ENCODE measurements at places on chromosomes 4 and X.

GRCh38 chr4:33746979-33747378 lies 2497.3 kb downstream of the ARAP2 start:
- no peak for DNase-seq

GRCh38 chrX:44784241-44784640 lies 59.6 kb upstream of the DUSP21 start:
- DNase-seq: no peak

GRCh38 chrX:42714981-42715700 lies 62.8 kb downstream of the PPP1R2C start:
- DNase-seq: peak; percentile 26

- no peak for DNase-seq
Measured at GRCh38 chr4:112523764-112524505, 8.0 kb upstream of the NEUROG2 start.

- no peak for DNase-seq
Measured at GRCh38 chr4:27010334-27010940, 149.8 kb downstream of the STIM2 start.

- no peak for DNase-seq
Measured at GRCh38 chr4:17138847-17139246, 240.4 kb upstream of the LDB2 start.

DNA sequence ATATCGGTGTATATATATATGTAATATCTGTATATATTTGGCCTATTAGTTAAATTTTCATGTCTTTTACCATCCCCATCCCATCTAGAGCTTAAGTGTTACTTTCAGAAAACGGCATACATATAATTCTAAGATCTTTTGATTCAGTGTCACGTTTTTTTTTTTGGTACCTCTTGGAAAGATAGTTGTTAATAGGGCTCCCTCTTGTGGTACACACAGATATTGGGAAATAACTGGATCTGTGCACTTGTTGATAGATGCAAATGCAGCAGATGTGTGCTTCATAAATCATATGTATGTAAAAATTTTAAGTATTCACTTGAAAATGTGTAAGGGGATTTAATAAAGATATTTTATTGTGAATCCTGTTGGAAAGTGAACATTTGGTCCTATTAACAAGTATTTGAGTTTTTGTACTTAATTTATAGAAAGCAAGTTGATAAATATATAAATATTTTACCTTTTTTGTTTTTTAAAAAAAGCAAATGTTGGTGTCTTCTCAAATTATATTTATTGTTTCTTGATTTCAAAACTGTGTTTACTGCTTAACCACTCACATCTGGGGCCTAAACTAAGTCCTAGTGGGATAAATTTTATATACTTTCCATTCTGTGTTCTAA lies 74.7 kb downstream of the PAQR3 start:
- DNase-seq: peak; percentile 56

DNA sequence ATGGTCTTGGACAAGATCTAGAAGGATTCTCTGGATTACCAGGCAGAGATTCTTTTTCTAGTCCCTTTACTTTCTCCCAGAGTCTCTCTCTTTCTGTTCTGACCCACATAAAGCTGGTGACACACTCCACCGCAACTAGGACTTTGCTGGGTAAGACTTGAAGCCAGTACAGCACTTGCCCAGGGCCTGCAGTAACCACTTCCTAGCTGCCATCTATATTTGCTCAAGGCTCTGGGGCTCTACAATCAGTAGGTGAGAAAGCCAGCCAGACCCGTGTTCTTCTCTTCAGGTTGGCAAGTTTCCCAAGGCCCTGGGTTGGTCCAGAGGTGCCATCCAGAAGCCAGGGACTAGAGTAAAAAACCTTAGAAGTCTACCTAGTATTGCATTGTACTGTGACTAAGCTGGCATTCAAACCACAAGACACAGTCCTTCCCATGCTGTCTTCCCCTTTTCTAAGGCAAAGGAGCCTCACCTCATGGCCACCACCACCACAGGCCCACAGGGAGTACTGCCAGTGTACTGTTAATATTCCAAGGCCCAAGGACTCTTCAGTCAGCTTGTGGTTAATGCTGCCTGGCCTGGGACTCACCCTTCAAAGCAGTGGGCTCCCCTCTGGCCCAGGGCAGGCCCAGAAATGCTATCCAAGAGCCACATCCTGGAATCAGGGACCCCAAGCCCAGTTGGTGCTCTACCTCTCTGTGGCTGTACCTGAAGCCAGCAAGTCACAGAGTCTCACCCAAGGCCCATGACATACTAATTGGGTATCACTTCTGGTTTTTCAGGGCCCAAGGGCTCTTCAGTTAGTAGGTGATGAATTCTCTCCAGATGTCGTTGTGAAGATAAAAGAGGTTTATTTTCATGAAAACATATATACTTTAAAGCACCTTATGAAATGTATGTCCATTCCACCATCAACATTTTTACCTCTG lies 54.7 kb downstream of the CD38 start:
- DNase-seq: no peak
